ENCODE measurements at places on chromosomes 5 and 9.

- DNase-seq, result no peak
Measured at GRCh38 chr9:98964201-98964600, 20.5 kb downstream of the COL15A1 start.

GRCh38 chr5:160555581-160555970, 133.9 kb downstream of the PTTG1 start:
- DNase-seq, result no peak

- DNase-seq, result no peak
Measured at GRCh38 chr5:26813235-26813634, 225.2 kb downstream of the CDH9 start.

- DNase-seq, result no peak
Measured at GRCh38 chr5:36145311-36145710, 6.4 kb downstream of the LMBRD2 start.

DNA sequence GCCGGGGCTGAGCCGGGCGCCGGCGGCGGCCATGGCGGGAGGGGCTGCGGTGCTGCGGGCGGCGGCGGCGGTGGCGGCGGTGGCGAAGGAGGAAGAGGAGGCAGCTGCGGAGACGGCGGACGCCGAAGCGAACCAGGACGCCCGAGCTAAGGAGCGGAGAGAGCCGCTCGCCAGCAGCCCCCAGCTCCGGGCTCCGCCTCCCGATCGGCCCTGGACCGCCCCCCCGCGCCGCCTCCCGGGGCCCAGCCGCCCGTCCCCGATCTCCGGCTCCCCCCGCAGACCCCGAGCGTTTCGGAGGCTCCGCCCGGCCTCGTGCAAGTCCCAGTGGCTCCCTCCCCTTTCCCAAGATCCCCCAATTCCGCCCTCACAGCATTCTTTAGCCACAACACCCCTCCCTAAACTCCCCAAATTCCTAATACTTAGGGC, at the start of gene ASTN2:
ASTN2 (minus strand) TSS at position 152 of the 426 bp plus-strand sequence; CDS start at position 33, 119 bp downstream.
- DNase-seq, result peak; percentile 2

DNA sequence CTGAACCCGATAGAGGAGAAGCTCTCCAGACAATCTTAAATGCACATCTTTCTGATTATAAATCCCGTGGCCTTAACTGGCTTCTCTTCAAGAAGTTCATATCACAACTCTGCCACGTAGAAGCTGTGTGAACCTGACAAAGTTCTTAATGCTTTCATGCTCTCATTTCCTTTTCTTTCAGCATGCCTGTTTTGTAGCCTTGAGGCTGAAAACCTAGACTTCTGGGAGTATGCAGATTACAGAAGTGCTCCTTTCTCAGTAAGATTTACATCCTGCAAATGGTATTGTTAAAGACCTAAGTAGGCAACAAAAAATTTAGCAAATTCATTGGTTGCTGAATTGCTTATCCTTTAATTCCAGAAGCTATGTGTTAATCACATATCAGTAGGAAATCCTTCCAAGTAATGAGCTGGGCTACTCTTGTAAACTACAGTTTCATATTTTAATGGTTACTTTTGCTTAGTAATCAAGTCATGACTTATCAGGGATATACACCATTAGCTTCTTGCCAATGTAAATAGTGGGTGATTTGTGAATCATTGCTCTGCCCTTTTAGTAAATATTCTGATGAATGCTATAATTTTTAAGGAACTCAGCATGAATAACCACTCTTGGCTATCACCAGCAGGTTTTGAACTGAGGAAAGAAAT, 334.7 kb downstream of the FBXL7 start:
- DNase-seq, result no peak

DNA sequence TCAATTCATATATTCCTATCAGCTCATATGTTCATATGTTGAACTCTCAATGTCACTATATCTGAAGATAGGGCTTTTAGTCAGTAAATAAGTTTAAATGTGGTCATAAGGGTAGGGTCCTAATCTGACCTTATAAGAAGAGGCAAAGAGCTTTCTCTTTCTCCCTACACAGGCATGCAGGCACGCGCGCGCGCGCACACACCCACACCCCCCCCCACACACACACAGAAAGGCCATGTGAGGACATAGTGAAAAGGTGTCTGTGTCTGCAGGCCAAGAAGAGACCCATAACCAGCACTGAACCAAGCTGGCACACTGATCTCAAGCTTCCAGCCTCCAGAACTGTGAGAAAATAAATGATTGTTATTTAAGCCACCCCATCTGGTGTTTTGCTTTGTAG, 76.0 kb downstream of the PDE4D start:
- no peak for DNase-seq

DNA sequence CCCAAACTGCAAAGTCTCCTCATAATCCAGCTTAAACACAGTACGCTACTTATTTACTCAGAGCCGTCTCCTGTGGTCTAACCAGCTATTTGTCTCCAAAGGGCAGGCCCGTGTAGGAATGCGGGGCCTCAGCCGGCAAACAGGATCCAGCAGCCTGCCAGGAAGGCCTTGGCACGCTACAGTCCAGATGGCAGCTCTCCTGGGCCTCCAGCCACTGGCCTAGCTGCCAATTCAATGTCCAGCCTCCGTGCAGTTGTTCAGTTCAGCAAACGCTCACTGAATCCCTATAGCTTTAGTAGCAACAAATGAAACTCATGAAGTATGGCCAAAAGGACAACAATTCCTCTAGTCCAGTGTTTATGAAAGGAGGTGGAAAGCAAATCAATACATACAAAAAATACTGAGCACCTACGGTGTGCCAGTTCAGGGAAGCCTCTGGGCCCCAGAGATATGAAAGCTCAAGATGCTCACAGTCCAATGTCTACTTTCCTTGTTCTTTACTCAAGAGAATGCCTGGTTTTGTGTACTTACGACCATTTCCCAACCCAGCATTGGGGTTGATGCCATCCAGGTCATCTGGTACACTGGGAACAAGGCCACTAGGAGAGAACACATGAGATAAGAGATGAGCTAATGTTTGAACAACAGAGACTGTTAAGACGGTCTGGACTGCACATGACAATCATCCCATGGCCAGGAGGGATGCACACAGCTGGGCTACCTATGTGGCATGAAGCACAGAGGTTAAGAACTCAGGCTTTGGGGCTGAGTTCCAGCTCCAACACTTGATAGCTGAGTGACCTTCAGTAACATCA, 8.3 kb downstream of the CDK5RAP2 start:
- DNase-seq, result no peak

- no peak for DNase-seq
Measured at GRCh38 chr9:69655065-69655464, 17.1 kb downstream of the APBA1 start.

GRCh38 chr9:112124156-112124555, 50.9 kb downstream of the SUSD1 start:
- DNase-seq, result no peak

- DNase-seq, result peak; percentile 40
Measured at GRCh38 chr9:95313010-95313498, 4.5 kb downstream of the FANCC start.

DNA sequence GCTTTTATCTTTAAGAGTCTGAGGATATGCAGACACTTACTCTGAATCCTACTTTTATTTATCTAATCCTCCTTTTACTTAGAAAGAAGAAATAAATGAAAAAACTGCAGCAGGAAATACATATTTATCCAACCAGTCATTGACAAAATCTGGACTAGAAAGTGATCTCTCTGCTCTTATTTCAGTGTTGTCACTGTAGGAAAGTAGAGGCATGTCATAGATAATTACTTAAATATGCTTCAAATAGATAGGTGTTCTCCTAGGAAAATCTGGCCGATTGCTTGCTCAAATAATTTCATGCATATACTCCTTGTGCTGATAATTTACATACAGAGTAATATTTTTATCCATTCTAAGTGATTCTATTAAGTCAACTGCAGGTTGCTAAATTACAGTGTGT, 2001.9 kb upstream of the C9orf72 start:
- no peak for DNase-seq

DNA sequence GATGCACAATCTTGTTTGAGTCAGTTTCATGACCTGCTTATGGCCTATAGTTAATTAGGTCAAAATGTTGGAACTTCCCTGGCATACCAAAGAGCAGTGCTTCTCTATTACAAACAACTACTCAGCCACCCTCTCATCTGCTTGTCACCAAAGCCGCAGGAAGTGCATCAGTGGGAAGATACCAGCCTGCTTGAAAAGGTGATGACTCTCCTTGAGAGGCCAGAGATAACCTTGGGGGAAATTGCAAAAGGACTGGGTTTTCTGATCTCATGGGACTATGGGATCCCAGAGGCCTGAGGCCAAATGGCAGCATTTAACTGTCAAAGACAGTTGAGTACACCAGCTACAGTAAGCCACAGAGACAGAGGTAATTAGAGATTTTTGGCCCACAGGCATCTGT, 69.9 kb downstream of the C9orf57 start:
- DNase-seq, result no peak

- no peak for DNase-seq
Measured at GRCh38 chr9:132586830-132587591, 4.6 kb downstream of the BARHL1 start.

DNA sequence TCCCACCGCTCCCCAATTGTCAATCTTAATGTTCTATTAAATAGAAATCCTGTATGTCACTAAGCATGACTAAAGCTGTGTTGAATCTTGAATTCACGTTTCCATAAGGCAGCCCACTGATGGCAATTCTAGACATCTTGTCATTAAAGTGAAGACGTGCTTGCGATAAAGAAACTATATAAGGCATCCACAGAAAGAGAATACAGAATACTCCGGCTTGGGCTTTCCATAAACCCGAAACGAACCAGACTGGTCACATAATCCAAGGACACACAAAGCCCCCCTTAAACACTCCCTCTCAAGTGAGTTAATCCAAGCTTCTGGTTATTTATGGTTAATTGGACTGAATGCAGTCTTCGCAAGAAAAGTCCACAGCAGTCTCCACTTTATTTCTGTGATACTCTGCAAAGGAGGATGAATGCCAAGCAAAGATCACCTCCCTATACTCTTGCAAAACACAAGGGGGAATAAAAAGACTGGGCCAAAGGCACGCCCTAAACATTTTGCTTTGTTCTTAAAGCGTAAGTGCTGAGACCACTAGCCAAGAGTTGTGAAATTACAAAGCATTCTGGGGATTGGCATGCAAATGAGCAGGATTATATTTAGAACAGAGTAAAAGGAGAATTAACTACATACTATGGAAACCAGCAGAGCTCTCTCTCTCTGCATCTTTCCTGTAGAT, 54.7 kb downstream of the DPYSL3 start:
- DNase-seq, result no peak

DNA sequence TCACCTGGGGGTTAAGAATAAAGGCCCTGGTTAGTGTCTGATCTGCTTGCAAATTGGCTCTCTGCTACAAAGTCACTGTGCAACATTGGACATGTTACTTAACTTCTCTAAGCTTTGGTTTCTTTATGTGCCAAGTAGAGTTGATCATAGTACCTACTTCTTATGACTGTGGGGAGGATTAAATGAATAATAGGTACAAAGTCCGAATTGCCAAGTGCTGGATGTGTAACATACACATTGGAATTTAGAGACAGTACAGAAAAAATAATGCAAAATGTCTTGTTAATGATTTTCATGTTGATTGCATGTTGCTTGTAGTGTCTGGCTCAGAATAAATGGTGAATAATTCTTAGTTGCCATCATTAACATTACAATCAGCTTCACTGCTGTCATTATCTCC, 2.2 kb downstream of the DOCK8 start:
- no peak for DNase-seq

GRCh38 chr9:105318729-105319191, 74.3 kb downstream of the SLC44A1 start:
- DNase-seq, result no peak

DNA sequence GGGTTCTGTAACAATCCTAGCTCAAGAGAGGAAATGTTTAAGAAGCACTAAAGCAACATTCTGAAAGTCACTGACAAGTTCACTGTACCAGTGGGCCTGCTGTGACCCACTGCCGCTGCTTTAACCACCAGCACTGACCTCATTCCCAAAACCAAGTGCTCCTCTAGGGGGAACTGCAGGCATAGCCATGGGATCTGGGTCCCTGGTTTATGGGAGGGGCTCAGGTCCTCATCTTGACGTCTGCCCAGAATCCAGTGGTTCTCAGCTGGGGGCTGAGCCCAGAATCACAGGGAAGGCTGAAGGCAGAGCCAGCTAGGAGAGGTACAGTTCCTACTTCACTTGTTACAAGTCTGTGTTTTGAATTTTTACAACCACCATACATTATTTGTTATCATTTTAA, 36.1 kb upstream of the SLC2A8 start:
- DNase-seq, result no peak

DNA sequence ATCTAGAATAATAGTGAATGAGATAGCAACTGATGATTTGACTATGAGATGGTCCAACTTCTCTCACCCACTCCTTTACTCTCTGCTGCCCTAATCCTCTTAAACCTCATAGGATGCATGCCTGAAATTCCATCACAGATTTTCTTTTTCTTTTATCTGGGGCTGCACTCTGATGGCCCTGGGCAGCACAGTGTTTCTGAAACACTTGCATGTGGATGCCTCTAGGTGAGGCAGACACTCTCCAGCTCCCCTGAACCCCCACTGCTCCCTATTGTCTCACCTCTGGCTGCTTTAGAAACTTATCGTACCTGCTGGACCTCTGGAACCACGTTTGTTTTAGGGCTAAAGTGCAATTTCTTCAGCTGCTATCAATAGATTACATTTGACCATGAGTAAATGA, 67.5 kb downstream of the HTR4 start:
- no peak for DNase-seq

- no peak for DNase-seq
Measured at GRCh38 chr9:36671561-36671960, 98.9 kb downstream of the MELK start.

DNA sequence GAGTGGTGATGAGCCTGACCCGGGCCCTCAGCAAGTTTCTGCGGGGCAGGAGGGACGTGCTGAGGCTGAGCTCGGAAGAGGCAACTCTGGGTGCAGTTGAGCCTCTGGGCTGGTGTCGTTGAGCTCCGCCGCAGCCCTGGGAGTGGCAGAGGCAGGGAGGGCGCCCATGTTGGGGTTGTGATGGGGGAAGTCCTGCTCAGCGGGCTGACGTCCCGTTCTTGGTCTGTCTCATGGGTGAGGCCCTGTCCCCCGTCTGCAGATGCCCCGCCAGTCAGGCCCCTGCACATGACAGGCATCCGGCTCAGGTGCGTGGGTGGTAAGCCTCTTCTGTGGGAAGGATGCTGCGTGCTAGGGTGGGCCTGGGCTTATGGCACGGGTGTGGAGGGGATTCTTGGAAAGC, 64.3 kb downstream of the RXRA start:
- DNase-seq, result peak; percentile 88

GRCh38 chr9:8826281-8826680, 1026.7 kb upstream of the DMAC1 start:
- DNase-seq, result no peak
